MM.1S (cell line): ENCODE measurements at places on chromosomes 1 and 21.

DNA sequence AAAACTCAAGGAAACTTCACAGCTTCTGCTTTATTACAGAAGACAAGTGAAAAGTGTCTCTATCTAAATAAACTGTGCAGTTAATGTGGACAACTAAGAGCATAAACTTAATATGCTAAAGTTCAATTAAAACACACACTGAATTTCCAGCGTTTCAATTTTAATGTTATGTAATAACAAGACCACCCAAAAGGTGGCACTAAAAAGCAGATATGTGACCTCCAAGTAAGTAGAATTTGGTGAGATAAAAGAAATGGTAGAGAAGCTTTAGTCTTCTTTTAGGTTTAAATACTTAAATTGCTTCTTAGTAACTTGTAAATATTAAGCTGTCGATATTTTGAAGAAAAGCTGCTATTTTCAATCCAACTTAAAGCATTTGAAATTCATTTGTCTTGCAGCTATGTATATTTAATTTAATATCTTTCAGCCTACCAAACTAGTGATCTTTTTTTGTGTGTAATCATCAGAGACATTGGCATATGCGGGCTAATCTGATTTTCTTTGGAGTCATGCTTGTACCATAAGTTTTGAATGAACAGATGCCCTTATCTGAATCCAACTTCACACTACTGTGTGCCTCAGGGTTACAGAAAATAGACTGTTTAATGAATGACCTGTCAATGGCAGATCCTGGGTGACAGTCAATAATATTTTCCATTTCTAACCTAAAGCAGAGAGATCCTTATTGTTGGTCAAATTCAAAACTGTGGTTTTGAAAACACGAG lies 36.5 kb upstream of the ADAMTS1 start:
- no peak for DNase-seq

DNA sequence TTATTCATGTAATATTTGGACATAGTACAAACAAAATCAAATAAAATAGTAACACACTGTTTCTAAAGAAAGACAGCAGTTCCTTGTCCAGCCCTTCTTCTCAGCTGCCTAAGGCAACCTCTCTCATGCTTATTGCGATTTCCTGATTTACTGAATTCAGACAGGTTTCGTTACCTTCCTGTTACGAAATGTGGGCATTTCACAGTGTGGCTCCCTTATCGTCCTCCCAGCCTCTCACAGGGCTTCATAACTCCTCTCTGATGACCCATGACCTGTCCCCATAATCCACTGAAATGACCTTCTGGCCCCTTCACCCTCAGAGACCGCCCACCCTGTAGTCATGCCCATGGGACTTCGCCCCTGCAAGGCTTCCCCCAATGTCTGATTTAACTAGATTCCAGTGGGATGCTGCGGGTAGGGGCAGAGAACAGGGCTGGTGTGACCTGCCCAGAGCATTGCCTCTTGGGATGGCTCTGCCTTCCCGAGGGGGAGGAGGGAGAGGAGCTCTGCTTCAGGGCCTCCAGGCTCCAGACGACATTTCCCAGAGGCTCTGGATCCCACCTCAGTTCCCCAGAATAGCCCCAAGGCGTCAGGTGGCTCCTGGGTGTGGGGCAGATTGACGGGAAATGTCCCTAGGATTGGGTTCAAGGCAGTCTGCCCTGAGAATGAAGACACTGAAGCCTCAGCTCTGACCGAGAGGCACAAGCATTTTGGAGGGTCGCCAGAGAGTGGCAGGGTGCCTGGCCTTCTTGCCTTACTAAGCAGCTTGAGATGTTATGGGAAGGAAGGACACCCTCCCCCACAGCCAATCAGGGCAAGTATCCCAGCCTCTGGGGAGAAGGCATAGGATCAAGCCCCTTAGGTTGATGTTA lies 20.6 kb downstream of the PADI2 start:
- no peak for DNase-seq

- DNase-seq = peak; percentile 15
Measured at GRCh38 chr1:204977318-204977717, 65.7 kb upstream of the CNTN2 start.

- no peak for DNase-seq
Measured at GRCh38 chr21:41453198-41453597, 27.2 kb downstream of the MX1 start.

DNA sequence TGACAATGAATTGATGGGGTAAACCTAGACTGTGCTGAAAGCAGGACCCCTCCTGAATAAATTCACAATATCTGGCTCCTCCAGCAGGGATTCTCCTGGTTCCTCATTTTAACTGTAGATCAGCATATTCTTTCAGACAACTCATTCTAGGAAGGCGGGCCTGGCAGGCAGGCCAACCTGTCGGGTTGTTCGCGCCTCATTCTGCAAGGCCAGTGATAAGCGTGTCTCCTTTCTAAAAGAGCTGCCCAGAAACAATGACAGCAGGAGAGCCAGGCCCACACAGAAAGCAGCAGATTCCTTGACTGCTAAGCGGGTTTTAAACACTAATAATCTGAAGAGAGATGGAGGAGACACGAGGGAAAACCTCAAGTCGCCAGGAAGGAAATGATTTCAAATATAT lies 70.0 kb downstream of the NTPCR start:
- DNase-seq = no peak

DNA sequence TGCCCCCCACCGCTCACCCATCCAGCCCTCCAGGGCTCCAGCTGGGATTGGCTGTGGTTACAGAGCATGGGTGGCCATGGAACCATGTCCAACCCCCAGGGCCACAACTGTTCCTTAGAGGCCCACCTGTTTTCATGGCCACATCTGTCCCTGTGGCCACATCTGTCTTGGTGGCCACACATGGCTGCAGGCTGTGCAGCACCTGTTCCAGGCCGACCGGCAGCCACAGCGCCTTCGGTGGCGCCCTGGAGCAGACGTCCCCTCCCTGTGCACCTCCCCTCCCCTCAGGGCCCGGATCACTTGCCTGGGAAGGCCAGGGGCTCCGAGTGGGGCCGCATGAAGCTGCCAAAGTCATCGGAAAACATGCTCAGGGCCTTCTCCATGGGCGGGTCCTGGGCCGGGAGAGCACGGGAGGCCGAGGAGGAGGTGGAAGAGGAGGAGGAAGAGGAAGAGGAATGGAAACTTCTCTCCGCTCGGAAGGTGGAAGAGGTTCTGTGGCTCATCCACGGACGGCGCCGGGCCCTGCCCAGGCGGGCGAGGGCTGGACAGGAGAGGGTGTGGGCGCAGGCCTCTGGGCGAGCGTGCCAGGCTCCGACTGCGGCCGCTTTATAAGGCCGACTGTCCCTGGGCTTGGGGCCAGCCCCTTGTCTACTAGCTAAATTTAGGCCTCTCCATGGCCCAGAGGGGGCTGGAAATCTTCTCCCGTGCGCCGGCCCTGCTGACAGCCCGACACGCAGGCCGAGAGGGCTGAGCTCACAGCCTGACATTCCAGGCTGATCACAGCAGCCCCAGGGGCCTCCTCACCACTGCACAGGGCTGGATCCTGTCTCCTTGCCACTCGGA lies at the start of gene HSPB7:
TSS of gene HSPB7 (minus strand) at position 583 of the 843 bp plus-strand sequence. CDS start at position 503, 80 bp downstream.
- no peak for DNase-seq

DNA sequence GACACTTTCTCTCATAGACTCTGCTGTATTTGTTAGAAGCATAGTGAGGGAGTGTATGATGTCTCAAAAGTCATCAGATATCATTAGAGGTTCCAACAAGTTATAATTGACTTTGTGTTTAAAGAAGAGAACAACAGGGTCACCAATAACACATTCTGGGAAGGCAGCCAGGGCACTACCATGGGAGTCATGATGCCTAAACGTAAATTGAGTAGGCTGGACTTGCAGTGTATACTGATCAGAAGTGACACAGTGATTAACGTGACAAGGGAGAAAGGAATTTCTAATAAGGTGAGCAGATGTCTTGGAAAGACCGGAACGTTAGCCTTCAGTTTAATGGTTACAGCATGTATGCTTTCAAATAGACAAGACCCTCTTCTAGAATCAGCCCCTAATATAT lies 973.2 kb downstream of the NCAM2 start:
- DNase-seq = no peak

- DNase-seq = peak; percentile 82
Measured at GRCh38 chr1:30748098-30748698, 9.4 kb downstream of the LAPTM5 start.

- DNase-seq = no peak
Measured at GRCh38 chr21:14982336-14982735, 82.5 kb downstream of the NRIP1 start.

- no peak for DNase-seq
Measured at GRCh38 chr1:183780757-183781156, 24.2 kb upstream of the RGL1 start.

DNA sequence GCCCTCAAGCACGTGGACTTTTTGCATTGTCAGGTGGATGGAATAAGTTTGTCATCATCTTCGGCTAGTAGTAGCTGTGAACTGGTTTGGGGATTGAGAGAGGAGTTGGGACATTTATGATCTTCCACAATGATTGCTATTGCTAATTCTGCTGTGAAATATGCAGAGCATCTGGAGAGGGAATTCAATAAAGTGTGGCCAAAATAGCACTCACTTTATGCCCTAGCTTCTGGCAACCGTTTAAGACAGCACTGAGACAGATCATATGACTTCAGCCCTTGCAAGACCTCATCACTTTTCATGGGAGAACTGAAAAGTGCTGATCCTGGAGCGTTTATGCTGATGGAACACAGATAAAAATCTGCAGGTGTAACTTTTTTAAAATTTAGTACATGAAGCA lies 360.8 kb downstream of the GPATCH2 start:
- DNase-seq = no peak

- no peak for DNase-seq
Measured at GRCh38 chr1:228164561-228165371, 838 bp upstream of the IBA57 start.

GRCh38 chr1:153340356-153340755 lies 8.3 kb downstream of the PGLYRP4 start:
- no peak for DNase-seq

DNA sequence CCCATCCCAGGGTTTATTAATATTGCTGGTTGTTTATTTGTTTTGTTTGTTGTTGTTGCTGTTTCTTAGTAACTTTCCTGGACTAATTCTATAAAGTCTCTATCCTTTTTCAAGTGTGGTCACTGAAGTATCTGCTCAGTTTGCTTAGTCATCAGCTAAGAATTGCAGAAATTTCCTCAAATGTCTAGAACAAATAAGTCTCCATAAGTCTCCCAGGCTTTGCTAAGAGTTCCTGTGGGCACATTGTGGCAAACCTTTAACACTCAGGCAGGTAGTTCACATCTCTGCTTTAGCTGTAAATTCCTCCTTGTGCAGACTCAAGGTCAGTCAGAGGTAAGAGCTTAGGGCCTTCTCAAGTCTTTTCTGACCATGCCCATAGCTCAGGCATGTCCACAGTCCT lies 38.9 kb upstream of the C1orf185 start:
- no peak for DNase-seq

GRCh38 chr1:13992489-13993285 lies 292.7 kb downstream of the PRDM2 start:
- DNase-seq = no peak

DNA sequence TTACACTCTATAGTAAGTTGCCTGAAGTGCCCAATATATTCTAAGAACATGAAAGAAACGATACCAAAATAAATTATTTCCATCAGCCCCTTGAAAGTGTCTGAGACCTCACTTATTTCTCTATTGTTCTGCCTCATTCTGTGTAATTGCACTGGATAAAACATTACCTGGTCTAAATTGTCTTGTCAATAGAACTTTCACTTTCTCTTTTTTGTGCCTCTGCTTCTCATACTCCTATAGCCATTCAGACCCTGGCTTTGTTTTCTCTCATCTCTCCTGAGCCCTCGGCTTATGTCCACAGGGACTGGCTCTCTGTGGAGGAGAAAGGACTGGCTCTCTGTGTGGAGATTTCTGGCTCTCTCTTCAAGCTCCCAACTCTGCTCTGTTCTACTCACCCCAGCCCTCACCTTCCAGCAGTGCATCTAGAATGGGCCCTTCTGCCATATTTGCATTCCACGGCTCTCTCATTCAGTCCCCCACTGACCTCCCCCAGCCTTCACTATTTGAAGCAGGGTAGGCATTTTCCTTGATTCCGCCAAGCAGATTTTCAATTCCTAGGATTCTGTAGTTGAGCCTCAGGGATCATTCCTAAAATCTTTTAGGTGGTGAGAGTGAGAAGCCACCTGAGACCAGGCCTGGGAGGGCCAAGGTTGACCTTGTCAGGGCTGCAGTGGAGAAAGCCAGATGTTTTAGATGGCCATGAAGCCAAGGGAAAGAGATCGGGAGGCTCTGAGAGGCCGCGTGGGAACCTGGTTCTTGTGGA lies 15.9 kb upstream of the GALNT2 start:
- DNase-seq = no peak

DNA sequence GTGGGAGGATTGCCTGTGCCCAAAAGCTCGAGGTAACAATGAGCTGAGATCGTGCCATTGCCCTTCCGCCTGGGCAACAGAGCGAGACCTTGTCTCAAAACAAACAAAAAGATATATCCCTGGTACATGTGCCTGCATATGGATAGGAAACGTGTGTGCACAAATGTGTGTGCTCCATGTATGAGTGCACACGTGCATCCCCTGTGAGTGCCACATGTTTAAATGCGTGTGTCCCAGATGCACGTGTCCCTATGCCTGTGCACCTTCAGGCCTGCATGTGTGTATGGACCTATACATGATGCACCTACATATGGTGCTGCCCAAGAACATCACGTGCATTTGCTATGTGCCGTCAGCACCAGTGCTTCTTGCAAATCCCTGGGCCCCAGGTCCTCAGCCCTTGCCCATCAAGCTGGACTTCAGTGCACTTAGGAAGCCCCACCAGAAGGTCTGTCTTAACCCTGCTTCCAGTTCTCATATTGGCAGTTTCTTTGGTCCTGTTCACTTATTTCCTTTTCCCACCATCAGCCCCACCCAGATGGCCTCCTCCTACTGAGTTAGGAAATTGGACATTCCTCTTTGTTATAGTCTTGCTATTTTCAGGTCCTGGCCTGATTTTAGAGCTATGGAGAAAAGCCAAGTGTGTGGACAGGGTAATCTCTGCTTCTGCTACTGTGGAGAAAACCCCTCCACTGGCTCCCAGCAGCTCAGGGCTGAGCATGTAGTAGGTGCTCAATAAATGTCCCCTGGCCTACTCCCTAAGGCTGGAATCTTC lies 15.4 kb downstream of the TIE1 start:
- no peak for DNase-seq

DNA sequence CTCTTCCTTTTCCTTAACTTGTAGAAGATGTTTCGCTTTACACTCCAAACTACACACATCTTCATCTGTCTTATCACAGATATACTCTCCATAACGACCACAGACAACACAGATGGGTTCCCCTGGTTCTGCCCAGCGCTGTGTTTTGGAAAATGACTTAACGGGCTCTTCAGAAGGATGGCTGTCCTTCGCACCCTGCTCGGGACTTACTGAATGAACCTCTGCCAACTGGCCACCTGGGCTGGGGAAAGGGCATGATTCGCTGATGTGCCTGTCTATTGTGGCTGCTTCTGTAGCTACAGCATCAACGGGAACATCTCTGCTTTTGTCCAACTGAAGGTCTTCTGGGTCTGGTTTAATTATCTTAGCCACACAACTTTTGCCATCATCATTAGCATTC lies 3.4 kb downstream of the DDX59 start:
- DNase-seq = no peak

- peak; percentile 55 for DNase-seq
Measured at GRCh38 chr1:31977385-31978131, 36.1 kb upstream of the KHDRBS1 start.

GRCh38 chr1:26278303-26278702 lies 1.6 kb upstream of the SH3BGRL3 start:
- DNase-seq = no peak

- DNase-seq = no peak
Measured at GRCh38 chr1:71668065-71668464, 587.2 kb upstream of the ZRANB2 start.
